SJCRH30 (cell line): ENCODE measurements at places on chromosomes 3 and 15. TPM values are rescaled to one million over a fixed set of nuclear protein-coding genes. Genes with fewer than 3 reads are reported as not detected.
A peak's percentile ranks its signal among the peaks of the same experiment; 100 is the strongest.

DNA sequence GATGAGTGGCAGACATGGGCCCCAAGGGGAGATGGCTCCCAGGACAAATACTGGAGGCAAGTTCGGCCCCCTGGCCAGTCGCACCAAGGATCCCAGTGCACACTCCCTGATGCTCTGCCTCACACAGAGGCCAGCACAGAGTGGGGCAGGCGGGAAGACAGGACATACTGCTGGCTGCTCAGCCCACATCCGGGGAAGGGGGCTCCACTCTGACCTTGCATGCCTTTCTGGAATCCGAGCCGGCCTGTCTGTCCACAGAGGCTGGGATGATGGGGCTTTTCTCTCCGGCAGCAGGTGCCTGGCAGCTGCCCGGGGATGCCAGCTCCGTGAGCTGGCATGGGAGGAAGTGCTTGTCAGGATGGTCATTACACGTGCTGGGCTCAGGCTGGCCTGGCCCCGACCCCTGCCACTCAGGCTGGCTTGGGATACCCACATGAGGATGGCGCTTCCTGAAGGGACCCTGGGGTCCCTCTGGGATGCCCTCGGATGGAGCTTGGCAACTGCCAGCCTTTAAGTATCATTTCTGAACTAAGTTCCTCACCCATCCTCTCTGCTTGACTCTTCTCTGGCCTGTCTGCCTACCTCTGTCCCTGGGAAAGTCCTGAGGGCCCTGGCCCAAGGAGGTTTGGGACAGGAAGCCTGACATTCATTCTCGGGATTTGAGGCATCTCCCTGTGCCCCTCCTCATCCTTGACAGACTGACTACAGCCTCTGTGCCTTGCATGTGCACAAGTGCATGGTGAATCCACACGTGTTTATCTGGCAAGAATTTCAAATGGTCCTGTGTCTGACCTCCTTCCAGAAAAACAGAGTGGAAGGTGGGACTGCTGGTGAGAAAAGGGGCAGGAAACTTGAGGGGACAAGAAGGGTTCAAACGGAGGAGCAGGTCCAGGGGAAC is 46.5 kb downstream of the EXOG start:
- H3K27ac ChIP-seq, result peak overlapping the region; percentile 95
- DNase-seq, result peak; percentile 75
- H3K4me1 ChIP-seq, result peaks cover 64% of the 10 kb centered on the region

DNA sequence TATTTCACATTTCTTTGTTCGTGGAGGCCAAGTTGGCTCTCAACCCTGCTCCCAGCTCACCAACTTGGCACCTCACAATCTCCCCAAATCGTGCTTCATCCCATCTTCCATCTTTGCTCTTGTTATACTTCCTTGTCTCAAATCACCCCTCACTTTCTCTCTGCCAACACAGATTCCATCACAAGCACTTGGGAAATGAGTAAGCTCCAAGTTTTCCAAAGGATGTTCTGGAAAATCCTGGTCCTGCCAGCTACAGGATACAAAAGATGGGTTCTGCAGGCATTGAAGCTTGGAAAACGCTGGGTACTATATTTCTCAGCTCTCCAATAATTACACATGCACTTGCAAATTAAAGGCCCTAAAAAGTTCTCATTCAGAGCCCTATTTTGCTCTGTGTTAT is 4.1 kb upstream of the TM4SF4 start:
- no peaks in the 10 kb centered on the region for H3K36me3 ChIP-seq
- no peak for DNase-seq
- no peak overlapping the region for H3K4me3 ChIP-seq
- H3K27me3 ChIP-seq, result no peaks in the 10 kb centered on the region
- peaks cover 37% of the 10 kb centered on the region for H3K4me1 ChIP-seq

GRCh38 chr15:72163719-72164118 is 33.9 kb downstream of the GRAMD2A start:
- no peak overlapping the region for H3K4me3 ChIP-seq
- H3K4me1 ChIP-seq, result peaks cover 11% of the 10 kb centered on the region
- no peak overlapping the region for H3K27ac ChIP-seq
- H3K27me3 ChIP-seq, result no peaks in the 10 kb centered on the region

DNA sequence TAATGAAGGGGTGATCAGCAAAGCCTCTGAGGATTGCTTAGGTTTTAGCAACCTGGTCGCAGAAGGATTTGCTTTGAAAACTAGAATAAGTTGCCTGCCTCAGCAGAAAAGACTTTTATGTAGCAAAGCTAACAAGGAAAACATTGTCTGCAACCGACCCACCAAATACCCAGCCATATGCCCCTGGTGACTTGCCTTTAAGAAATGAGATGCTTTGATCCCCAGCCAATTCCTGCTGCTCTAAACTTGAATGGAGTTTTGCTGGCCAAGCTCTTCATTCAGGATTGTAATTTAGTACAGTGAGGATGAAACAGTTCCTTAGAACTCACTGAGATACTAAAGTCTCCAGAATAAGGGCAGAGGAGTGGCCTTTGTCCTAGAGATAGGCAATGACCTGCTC is 139.8 kb upstream of the PROK2 start:
- DNase-seq, result no peak
- no peaks in the 10 kb centered on the region for H3K36me3 ChIP-seq
- H3K4me1 ChIP-seq, result no peaks in the 10 kb centered on the region
- H3K27me3 ChIP-seq, result no peaks in the 10 kb centered on the region
- no peak overlapping the region for H3K4me3 ChIP-seq

DNA sequence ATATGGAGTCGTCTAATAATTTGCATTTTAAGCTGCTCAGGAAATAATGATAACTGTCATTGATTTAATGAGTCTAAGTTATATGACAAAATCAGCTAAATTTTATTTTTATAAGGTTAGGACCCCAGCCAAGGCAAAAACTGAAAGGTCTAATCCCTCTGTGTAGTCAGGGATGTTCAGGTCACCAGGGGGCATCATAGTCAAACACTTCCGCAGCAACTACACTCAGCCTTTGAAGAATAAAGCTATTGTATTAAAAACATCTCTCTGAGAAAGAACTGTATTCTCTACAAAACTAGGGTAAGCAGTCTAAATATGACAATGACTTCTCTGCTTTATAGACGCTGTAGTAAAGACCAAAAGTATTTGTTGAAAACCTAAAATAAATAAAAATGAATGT is 15.0 kb downstream of the INTS14 start:
- no peaks in the 10 kb centered on the region for H3K27me3 ChIP-seq
- peak; percentile 29 for DNase-seq
- no peak overlapping the region for H3K4me3 ChIP-seq
- peaks cover 47% of the 10 kb centered on the region for H3K36me3 ChIP-seq
- H3K4me1 ChIP-seq, result no peaks in the 10 kb centered on the region

GRCh38 chr3:14162178-14162577 is 16.2 kb downstream of the XPC start:
- H3K4me1 ChIP-seq, result no peaks in the 10 kb centered on the region
- H3K4me3 ChIP-seq, result no peak overlapping the region
- H3K27me3 ChIP-seq, result no peaks in the 10 kb centered on the region
- DNase-seq, result no peak

The ADPRH gene
- 0.06 and 0.15 TPM in 2 replicates for total RNA-seq

DNA sequence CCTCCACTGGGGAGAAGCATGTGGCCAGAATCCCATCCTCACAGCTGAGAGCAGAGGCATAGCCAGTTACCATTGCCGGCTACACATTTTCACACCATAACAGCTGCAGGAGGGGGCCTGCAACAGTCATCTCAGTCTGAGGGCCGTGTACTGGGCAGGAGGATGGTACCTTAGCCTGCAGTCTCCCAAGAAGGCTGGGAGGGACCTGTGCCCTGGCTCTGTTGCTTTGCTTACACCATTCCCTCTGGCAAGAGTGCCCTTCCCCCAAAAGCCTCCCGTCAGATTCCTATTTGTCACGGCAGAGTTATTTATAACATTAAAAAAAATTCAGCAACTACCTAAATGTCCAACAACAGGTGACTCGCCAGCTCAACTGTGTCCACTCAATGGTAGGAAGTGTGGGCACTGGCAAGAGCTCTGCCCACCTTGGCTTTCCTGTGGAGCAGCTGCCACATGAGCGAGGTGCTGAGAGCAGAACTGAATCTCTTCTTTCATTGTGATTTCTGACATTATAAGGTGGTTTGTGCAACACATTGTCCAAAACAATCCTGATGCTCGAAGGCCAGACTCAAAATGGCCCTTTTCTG is 4.4 kb downstream of the CAMKV start:
- no peaks in the 10 kb centered on the region for H3K36me3 ChIP-seq
- no peak overlapping the region for H3K27ac ChIP-seq
- no peaks in the 10 kb centered on the region for H3K4me1 ChIP-seq
- DNase-seq, result no peak
- H3K27me3 ChIP-seq, result peaks cover 3% of the 10 kb centered on the region; the same call in 1 of the 2 replicates

DNA sequence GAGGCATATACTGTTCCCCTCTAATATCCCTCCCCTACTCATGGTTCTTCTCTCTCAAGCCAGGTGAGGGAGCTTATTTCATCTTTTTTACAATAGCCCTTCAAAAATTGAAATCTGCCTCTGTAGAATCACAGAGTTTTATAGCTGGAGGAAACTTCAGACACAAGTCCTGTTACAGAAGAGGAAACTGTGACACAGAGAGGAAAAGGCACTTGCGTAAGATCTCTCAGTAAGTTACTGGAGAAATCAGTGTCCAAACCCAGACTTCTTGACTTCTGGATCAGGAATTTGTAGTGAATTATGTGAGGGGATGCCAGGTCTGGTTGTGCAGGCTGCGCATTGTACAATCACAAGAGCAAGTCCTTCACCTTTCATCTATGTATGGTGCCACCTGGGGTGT is 4.6 kb downstream of the FGD5 start:
- no peaks in the 10 kb centered on the region for H3K36me3 ChIP-seq
- H3K27me3 ChIP-seq, result no peaks in the 10 kb centered on the region
- no peaks in the 10 kb centered on the region for H3K4me1 ChIP-seq

DNA sequence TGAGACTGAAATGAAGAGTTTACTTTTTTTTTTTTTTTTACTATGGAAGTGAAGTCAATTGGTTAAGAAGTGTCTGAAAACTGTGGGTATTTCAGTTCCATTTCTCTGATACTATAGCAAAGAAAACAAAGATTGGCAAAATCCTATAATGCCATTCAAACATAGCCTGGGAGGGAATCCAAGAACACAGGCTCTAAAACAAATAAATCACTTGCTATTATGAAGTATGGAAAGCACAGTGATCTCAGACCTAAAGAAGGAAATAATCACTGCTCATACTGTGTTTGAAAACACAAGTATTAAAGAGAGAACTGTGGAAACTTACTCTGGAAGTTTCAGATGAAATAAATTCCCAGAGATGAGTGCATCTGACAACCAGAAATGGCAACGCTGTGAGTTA is 12.0 kb downstream of the SAMMSON start:
- no peak overlapping the region for H3K4me3 ChIP-seq
- DNase-seq, result no peak
- no peaks in the 10 kb centered on the region for H3K36me3 ChIP-seq
- no peaks in the 10 kb centered on the region for H3K27me3 ChIP-seq
- H3K4me1 ChIP-seq, result no peaks in the 10 kb centered on the region

GRCh38 chr3:188230962-188231361 is 77.0 kb downstream of the LPP start:
- no peaks in the 10 kb centered on the region for H3K4me1 ChIP-seq
- H3K27me3 ChIP-seq, result no peaks in the 10 kb centered on the region
- no peak overlapping the region for H3K27ac ChIP-seq
- no peak for DNase-seq
- no peaks in the 10 kb centered on the region for H3K36me3 ChIP-seq
- no peak overlapping the region for H3K4me3 ChIP-seq

- no peak overlapping the region for H3K27ac ChIP-seq
These were observed 157.8 kb upstream of the ROPN1 start for GRCh38 chr3:124149771-124150170.

DNA sequence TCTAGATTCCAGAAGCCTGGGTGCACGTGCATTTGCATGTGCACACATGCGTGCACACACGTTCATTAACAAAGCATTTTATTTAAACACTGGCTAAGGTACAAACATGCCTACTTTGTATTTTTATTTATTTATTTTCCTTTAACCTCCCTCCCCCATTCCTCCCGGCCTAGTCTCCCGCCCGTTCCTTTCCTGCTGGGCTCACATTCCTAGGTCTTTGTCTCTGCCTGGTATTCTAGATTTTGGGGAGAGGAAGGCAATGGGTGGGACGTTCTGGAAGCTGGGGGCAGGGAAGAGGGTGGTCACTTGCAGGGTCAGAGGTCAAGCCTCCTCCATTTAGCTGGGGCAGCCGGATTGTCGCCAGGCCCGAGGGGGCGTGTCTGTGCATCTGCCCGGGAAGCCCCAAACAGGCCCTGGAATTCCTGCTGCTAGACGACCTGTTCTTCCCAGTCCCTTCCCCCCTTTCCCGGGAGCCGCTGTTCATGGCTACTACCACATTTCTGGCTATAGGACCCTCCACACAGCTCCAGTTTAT is 51.8 kb downstream of the TRIM71 start:
- peak; percentile 24 for DNase-seq
- H3K27me3 ChIP-seq, result no peaks in the 10 kb centered on the region
- no peaks in the 10 kb centered on the region for H3K36me3 ChIP-seq
- no peaks in the 10 kb centered on the region for H3K4me1 ChIP-seq
- no peak overlapping the region for H3K4me3 ChIP-seq
- no peak overlapping the region for H3K27ac ChIP-seq

DNA sequence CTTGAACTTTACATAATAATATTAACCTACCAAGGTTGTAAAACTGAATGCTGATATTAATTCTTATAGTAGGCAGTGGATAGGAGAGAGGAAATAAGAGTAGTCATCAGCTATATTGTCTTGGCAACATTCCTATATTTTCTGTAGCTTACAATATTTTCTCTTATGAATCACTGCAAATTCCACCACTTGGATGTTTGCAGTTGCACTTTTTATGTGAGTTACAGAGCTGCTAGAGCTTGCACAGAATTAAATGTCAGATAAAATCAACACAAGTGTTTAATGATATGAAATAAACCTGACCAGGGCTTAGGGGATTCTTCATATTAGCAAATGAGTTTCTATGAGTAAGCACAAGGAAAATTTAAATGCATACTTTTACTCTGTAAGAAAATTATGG is 1710.1 kb downstream of the SI start:
- no peaks in the 10 kb centered on the region for H3K4me1 ChIP-seq
- no peaks in the 10 kb centered on the region for H3K27me3 ChIP-seq
- no peak overlapping the region for H3K4me3 ChIP-seq

The ADGRG7 gene
- not detected in 2 replicates for total RNA-seq
